ENCODE measurements at places on chromosomes 3 and 15.
A peak's percentile ranks its signal among the peaks of the same experiment; 100 is the strongest.

DNA sequence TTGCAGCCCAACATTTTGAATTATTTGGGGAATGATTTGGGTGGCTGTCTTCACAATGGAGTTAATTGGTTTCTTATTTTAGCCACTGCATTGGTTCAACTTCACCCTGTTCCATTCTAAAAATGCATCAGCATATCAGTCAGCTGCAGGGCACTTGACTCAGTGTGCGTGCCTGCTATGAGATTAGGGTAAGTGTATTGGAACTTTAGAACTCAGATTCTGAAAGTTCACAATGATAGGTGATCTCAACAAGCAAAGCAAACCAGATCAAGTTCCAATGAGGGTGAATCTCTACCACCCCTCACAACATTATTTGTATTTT, 265.0 kb downstream of the ZPLD1 start:
- no peak for DNase-seq

DNA sequence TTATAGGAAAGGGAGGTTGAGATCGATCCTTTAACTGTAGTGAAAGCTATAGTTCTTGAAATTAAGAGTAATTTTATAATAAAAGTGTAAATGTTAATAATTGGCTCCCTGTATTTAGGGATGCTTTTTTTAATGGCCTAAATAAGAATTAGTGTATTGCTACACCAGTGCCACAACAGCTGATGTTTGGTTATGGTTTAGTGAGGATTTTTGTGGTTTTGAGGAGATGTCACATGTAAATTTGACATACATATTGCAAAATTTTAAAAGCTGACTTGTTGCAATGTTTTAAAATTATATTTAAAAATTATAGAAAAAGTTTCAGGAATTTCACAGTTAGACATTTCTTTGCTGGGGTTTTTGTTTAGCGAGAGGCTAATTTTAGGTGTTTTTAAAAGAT, 3.9 kb downstream of the TSC22D2 start:
- DNase-seq: no peak

- no peak for DNase-seq
Observed at GRCh38 chr3:195895078-195895860, 13.1 kb downstream of the TNK2 start.

DNA sequence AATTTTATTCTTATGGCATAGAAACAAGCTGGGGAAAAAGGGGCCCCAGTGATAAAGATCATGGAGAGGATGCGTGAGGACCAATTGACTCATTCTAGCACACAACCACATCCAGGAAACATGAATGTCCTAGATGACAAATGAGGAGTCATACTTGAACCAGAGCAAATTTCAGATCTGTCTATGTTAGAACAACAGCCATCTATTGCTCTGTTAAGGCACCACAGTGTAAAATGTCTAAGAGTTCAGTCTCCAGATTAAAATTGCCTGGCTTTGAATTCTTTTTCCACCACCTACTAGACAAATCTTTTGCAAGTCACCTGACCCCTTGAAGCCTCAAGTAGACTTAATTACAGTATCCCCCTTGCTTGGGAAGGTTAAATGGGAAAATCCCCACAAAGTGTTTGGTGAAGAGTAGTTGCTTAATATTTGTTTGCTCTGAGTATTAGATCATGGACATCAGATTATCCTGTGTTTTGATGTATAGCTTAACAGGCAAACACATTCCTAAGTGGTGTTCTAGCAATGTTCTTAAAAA, 258.7 kb upstream of the TGFBR2 start:
- peak; percentile 66 for DNase-seq

DNA sequence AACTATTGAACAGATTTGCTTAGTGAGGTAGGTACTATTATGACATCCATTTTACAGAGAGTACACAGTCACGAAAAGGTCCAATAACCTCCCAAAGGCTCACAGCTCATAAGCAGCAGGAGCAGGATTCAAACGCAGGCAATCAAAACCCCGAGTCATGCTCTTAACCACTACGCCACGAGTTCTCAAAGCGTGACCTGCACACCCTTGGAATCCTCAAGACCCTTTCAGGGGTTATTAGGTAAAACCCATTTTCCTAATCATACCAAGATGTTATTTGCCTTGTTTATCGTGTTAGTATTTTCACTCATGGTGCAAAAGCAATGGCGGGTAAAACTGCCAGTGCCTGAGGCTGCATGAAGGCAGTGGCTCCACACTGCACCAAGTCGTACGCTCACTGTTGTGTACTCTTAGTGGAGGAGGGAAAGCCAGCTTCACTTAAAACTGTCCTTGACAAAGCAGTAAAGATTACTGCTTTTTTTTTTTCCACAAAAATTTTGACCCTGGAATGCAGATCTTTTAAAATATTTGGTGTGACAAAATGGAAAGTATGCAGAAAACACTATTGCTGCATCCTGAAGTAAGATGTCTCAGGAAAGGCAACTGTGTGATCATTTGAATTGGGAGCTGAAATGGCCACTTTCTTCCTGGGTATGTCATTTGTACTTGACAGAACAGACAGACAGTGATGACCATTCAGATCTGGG, 96.1 kb downstream of the IGF2BP2 start:
- DNase-seq: no peak

DNA sequence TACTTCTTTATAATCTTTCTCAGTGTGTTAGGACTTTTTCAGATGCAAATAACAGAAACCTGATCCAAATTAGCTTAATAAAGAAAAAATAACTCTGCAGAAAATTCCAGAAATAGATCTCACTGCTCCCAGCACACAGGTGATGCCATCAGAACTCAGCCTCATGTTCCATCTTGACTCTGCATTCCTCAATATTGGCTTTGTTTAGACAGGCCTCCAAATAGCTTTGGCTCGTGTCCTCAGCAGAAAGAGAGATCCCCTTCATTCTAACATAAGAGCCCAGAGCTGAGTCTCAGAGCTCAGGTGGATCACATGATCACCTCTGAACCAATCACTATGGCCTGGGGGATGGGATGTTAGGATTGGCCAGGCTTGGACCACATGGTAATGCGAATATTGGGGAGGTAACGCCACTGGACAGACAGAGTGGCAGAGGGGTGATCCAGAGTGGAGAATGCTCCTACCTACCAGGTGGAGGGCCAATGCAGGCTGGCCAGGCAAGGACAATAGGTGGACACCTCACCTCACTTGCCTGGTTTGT, 46.6 kb upstream of the TBC1D21 start:
- no peak for DNase-seq

DNA sequence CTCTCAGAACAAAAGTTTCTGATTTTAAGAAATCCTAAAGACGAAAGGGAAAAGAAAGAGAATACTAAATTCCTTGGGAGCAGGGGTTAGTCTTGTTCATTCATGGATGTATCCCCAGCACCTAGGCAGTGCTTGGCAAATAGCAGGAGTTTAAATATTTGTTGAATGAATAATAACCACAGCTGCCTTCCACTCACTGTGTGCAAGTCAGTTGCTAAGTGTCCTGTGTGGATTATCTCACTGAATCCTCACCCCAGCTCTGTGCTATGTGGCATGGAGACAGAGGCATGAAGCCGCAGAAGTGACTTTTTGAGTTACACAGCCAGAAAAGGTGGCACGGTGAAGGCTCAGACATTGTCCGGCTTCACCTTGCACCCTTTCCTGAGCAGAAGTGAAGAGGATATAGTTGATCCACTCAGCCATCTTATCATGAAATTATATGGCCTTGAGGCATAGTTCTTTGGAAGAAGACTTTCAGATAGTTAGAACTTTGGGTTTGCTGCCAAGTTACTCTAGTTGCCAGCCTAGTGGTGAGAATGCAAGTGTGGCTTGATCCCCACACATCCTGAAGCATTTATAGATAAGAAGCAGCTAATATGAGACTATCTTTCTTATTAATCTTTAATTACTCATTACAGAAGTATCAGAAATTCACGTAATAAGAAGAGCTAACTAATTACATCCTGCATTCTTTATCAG, 355.5 kb downstream of the LRTM1 start:
- no peak for DNase-seq

- no peak for DNase-seq
Observed at GRCh38 chr15:25056484-25057425, 102.0 kb downstream of the SNRPN start.

DNA sequence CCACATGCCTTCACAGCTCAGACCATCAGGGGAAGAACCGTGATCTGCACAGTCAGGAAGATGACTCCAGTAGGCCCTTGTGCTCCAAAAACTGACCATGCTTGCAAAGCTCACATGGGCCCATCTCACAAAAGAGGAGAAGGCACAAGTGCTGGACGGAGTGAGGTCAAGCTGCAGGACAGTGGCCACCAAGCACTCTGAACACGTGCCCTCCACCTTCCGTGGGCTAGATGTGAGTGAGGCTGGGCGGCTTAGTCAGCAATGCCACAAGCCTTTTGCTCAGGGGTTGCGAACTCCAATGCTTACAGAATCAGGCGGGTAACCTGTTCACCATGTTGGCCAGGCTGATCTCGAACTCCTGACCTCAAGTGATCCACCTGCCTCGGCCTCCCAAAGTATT, 70.9 kb downstream of the SCN5A start:
- DNase-seq: no peak

DNA sequence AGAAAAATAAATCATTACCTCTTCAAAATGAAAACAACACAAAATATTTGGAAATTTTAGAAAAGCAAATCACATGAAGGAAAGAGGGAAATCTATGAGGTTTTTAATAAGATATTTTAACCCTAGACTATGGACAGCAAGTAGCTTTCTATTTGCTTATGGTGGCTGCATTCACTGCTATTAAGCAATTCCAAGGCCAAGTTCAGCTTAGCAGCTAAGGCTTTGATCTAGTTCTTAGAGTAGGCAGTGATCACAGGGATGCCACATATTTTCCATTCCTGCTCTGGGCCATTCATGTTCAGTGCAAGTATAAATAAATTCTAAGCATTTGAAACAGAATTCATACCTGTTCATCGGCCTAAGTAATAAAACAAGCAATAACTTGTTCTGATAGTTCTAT, 235.3 kb downstream of the CDIN1 start:
- DNase-seq: no peak

DNA sequence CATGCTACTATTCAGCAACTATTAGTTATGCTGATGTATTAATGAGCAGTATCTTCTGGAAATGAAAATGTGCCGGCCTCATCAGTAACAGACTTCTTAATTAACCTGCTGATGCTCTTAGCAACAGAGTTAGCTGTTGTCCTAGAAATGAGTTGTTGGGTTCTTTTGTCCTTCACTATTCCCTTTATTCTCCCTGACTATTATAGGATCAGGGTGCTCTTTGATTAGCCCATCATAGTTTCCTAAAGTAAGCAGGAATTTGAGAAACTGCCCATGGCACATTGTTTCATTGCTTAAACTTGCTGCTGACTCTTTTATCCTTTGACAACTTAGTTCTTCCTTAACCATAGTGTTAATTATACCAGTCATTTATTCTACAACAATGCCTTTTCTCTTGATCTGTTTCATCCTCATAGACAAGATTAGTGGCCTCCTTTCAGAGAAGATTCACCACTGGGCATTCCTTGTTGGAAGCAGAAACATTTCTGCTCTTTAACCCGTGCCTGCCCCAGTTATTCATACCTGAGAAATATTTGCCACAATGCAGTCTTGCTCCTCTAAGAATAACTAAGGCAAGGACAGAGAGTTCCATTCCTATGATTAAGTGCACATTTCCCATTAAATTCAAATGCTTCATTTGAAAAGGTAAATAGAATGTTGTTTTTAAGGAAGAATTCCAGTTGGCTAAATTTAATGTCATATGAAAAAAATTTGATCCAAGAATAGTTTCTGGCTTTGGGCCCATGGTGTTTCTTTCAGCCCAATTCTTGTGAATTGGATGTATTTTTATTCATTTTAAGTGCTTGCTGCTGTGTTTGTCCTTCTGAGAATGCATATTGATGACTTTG, 573.3 kb upstream of the TBL1XR1 start:
- no peak for DNase-seq

- DNase-seq: no peak
Observed at GRCh38 chr3:123421353-123422174, 27.3 kb downstream of the ADCY5 start.

DNA sequence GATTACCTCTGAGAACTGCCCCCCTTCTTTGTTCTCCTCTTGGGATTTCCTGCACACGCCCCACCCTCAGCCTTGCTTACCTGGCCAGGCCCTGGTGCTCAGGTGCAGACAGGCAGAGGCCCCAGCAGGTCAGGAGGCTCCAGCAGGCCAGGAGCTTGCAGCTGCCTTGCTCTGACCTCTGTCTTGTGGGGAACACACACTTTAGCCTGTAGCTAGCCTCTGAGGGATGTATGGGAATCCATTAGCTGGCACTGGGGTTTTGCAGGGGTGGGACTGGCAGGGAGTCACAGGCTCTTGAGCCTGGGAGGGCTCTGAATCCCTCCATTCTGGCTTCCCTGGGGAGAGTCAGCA, 2.7 kb downstream of the SMAD6 start:
- no peak for DNase-seq

- DNase-seq: no peak
Observed at GRCh38 chr15:29451201-29451781, 181.7 kb upstream of the NSMCE3 start.

- DNase-seq: no peak
Observed at GRCh38 chr15:100332231-100332630, 9.5 kb downstream of the ADAMTS17 start.

DNA sequence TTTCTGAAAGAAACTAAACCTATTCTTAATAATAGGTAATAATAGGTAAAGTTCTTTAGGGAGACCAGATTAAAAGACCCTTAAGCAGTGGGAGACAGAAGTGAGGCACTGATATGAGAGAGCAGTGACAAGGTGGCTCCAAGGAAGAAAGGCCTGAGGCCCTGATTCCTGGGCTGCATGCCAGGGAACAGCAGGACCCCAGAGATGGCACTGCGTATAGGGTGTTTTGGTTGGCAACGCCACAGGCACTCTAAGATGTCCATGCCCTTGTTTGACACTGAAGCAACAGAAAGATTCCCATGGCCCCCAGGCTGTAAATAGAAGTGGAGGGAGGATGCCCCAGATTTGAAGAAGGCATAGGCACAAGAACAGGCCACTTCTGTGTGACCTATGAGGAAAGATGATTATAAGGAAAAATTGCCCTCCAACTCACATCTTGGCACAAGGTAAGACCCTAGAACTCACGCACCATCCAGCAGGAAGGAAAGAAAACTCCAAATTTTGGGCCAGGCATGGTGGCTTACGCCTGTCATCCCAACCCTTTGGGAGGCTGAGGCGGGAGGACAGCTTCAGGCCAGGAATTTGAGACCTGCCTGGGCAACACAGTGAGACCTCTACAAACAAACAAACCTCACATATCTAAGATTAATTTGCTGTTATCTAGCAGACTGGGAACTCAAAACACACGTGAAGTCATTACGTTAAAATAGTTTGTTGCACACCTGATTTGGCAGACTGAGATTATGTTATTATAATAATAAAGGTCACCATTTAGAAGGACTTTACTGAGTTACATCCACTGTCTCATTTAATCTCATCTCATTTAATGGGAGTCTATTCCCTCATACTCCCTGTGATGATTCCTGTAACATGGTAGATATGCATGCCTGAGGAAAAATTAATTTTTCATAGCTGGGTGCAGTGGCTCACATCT, 10.5 kb upstream of the BLM start:
- DNase-seq: no peak

- peak; percentile 89 for DNase-seq
Observed at GRCh38 chr3:156681002-156681401, 6.6 kb downstream of the TIPARP start.
